ENCODE measurements at places on chromosomes 2 and 18.

DNA sequence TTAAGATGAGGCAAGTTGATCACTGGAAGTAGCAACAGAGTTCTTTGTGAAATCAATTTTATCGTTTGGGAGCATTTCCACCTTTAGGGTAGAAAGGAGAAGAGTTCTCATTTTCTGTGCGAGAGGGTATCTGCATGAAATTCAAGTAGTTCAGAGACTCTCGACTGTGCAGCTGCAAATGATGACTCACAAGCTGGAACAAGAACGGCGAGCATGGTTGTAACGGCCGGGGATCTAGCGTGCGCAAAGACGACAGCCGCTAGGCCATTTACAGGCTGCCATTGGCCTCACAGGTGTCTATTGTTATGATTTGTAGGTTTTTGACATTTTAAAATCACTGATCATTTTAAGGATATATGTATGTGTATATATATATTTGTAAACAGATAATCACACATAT, 5.2 kb downstream of the KLHL29 start:
- DNase-seq = no peak

DNA sequence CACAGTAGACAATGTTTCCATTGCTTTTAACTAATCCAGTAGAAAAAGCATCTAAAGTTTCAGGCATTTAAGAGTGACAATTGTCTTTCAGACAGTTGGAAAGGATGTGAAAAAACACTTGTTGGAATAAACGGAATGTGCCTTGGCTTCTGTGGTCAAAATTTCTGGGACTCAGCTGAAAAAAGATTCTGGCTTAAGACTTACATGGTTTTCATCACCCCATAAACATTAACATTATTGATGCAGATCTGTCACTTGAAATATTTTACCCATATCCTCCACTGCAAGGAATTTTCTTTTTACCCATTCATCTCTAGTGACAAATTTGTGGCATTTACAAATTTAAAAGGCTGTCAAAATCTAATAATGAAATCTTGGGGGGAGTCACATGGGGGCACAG, 166.0 kb downstream of the SRBD1 start:
- DNase-seq = no peak

- peak; percentile 48 for DNase-seq
Measured at GRCh38 chr2:212274215-212274614, 264.4 kb downstream of the ERBB4 start.

GRCh38 chr18:54090856-54091255, 133.6 kb downstream of the MBD2 start:
- DNase-seq = no peak

DNA sequence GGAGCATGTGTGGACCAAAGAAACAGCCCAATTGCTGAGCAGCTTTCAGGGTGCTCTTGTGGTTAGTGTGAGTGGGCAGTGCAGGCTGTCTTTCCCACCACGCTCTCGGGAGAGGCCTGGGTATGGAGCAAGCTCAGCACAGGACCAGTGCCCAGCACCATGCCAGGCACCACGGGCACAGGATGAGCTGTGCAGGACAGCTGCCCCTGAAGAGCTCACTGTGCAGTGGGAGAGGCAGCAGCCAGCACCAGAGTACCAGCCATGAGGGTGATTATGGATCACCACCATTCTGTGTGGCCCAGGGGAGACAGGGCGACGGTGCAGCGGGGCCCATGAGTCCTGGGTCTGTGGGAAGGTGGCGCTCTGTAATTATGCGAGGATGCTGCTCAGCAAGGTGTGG, 29.7 kb upstream of the FAHD2A start:
- DNase-seq = no peak

Measured in NCI-H2081 (cell line).